ENCODE measurements at places on chromosomes 12 and 14. TPM values are rescaled to one million over a fixed set of nuclear protein-coding genes. Genes with fewer than 3 reads are reported as not detected.

DNA sequence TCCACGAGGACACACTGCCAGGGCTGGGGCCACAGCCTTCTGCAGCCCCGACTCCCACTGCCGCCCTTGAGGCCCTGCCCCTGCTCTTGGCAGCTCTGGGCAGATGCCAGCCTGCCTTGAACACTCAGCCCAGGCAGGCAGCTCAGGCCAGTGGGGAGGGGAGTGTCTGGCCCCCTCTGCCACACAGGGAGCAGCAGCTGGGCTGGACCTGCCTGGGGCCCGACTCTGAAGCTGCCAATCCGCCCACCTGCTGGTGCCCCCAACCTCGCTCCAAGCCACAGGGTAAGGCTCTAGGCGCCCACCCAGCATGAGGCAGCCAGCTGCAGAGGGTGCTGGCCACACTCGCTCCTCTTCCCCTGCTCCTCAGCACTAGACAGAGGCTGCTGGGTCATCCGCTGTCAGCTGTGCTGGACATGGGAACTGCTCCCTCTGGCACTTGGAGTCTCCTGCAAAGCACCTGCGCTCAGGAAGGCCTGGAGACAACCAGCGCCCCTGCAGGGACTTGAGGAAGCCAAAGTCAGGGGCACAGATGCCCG is 24.6 kb upstream of the NUDT14 start:
- DNase-seq, result no peak

DNA sequence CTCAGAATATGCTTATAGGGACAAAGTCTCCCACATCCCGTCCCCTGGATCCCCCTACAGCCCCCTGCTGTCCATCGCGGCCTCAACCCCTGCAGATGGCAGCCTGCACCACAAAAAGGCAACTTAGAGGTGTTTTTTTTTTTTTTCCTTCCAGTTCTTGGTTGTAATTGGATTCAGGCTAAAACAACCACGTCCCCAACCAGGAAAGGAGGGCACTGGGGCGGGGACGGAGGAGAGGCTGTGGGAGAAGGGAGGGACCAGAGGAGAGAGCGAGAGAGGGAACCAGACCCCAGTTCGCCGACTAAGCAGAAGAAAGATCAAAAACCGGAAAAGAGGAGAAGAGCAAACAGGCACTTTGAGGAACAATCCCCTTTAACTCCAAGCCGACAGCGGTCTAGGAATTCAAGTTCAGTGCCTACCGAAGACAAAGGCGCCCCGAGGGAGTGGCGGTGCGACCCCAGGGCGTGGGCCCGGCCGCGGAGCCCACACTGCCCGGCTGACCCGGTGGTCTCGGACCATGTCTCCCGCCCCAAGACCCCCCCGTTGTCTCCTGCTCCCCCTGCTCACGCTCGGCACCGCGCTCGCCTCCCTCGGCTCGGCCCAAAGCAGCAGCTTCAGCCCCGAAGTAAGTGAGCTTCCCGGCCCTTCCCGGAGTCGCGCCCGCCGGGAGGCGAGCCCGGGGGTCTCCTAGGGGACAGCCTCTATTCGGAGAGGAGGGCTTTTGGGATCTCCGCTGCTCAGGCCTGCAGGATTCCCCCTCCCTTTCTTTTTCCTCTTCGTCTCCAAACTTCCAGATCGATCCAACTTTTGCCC is at the start of gene MMP14:
Gene MMP14, plus strand, starts transcription at position 285 of the 813 bp plus-strand sequence. Its CDS starts 233 bp downstream, at position 518.
- peak; percentile 89 for DNase-seq

- DNase-seq, result no peak
These were observed 43.7 kb downstream of the DDX11 start for GRCh38 chr12:31117203-31118011.

DNA sequence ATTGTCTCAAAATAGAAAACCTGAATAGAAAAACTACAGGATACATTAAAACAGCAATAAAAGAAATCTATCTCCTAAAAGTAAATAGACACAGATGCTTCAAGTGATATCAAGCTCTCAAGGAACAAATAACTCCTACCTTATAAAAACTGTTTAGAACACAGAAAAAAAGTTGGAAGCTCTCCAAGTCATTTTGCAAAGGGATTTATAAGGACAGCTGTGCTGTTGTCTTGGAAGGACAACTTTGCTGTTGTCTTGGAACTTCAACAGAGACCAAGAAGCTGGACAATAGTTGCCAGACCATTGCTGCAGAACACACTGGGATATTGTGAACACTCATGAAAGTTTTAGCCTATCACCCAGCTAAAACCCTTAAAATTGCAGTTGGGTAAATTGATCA is 780.7 kb downstream of the FLRT2 start:
- no peak for DNase-seq

DNA sequence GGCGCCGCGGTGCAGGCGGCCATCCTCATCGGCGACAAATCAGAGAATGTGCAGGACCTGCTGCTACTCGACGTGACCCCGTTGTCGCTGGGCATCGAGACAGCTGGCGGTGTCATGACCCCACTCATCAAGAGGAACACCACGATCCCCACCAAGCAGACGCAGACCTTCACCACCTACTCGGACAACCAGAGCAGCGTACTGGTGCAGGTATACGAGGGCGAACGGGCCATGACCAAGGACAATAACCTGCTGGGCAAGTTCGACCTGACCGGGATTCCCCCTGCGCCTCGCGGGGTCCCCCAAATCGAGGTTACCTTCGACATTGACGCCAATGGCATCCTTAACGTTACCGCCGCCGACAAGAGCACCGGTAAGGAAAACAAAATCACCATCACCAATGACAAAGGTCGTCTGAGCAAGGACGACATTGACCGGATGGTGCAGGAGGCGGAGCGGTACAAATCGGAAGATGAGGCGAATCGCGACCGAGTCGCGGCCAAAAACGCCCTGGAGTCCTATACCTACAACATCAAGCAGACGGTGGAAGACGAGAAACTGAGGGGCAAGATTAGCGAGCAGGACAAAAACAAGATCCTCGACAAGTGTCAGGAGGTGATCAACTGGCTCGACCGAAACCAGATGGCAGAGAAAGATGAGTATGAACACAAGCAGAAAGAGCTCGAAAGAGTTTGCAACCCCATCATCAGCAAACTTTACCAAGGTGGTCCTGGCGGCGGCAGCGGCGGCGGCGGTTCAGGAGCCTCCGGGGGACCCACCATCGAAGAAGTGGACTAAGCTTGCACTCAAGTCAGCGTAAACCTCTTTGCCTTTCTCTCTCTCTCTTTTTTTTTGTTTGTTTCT is 1.7 kb downstream of the HSPA2 start:
- DNase-seq, result no peak

DNA sequence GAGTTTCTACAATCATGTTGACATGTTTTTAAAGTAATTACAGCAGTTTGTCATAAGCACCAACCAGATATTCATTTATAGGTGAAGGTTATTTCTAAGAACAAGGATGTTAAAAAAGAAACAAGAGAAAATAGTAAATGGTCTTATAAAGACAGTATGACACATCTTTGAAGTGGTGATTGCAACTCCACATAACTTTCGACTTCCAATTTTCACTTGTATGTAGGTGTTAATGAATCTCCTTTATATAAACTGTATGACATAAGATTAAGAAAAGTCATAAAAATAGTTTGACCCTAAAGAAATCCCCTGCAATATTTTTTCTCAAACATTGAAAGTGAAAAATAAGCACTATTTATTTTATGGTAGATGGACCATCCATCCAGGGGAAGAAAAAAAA is 144.8 kb upstream of the PTPRQ start:
- no peak for DNase-seq

GRCh38 chr12:89470741-89471509 is 53.7 kb downstream of the GALNT4 start:
- no peak for DNase-seq

DNA sequence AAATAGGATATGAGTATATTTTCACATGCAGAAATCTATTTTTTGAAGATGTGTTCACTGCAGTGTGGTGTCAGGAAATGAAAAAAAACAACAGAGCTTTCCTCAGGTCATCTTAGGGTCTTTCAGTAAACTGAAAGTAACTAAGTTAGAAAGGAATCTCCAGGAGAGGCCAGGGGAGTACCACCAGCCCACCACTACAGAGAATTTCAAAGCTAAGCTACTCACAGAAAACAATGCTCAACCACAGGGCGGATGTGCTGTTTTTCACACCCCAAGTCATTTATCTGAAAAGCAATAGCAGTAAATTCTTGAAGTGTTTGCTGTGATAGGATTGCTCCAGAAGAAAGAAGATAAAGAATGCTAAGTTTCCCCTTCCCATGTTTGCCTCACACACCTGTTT is 79.0 kb downstream of the IFNG start:
- no peak for DNase-seq

DNA sequence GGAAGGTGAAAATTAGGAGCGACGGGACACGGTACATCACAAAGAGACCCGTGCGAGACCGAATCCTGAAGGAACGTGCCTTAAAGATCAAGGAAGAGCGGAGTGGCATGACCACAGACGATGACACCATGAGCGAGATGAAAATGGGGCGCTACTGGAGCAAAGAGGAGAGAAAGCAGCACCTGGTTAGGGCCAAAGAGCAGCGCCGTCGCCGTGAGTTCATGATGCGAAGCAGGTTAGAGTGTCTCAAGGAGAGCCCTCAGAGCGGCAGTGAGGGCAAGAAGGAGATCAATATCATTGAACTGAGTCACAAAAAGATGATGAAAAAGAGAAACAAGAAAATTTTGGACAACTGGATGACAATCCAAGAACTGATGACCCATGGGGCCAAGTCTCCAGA is 385.3 kb downstream of the PDZRN4 start:
- no peak for DNase-seq

DNA sequence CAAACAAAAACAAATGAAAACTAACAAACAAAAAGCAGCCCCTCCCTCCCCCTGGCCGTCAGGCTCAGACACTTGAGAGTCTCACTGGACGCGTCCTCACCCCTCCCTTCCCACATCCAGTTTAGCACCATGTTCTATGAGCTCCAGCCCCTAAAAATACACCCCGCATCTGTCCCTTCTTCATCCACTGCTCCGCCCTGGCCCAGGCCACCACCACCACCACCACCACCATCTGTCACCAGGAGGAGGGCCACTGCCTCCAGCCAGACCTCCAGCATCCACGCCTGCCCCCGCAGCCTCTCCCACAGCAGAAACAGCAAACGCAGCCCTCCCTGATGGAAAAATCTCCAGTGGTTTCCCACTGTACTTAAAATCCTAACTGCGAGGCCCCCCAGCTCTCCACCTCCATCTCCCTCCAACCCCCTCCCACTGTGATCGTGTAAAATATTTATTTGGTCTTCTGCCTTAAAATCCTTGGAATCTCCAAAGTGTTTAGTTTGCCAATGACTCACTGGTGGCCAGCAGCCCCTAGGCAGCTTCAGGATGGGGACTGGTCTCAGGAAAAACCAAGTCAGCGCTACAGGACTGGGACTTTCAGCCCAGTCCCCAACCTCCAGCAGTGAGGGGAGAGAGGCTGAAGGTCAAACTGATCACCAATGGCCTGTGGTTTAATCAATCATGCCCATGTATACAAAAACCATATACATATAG is 95.1 kb downstream of the SCARB1 start:
- DNase-seq, result no peak

DNA sequence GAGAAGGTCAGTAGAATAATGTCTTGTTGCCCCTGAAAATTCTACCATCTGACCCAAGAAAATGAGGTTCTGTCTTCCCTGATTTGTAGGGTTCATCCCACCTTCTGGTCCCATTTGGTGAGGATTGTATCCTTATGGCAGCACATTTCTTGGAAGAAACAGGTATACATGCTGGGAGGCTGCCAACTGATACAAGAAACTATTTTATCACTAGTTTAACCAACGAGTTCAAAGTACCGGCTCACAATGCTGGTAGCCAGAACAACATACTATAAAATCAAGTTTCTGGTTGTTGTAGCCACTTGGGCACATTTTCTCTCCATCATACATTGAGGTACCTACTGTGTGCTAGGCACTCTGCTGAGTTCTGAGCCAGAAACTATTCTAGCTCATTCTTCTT is 7.1 kb upstream of the KCNH3 start:
- DNase-seq, result no peak

DNA sequence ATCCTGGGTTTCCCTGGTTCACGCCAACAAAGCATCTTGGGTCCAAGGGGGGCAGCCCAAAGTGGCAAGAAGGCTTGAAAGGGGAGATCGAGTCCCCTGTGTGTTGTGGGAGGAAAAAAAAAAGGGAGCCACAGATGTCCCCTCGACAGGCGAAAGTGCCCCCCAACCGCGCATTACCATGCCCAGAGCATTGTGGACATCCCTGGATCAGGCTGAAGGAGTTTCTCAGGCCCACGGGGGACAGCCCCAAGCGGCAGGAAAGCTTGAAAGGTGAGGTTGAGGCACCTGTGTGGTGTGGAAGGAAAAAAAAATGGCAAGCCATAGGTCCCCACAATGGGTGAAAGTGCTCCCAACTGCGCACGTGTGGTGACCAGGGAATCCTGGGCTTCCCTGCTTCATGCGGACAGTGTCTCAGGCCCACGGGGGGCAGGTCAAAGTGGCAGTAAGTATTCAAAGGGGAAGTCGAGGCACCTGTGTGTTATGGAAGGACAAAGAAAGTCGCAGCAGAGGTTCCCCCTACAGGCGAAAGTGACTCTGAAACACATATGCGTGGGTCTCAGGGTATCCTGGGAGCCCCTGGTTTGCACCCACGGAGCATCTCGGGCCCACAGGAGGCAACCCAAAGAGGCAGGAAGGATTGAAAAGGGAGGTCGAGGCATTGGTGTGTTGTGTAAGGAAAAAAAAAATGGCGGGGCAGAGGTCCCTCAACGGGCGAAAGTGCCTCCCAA is 580.1 kb downstream of the ALG10 start:
- no peak for DNase-seq

DNA sequence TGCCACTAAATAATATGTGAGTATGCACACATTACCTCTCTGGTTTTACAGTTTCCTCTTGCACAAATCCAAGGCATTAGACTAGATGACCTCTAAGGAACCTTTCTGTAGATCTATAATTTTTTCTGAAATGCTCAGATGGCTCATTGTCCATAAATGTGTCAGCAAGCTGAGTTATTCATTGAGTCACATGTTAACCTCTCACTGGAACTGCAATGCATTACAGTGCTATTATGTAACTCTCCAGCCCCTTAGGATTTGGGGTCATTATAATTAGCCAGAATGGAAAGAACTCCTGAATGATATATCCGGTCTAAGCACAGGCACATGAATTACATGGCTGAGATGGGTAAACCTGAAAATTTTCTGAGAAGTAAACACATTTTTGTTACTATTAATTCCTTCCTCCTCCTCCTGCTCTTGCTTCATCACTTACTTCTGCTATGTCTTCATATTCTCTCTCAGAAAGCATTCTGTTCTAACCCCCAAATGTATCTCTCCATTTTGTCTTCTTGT is 20.3 kb upstream of the DRAM1 start:
- DNase-seq, result no peak

- DNase-seq, result no peak
These were observed 390 bp downstream of the BRAP start for GRCh38 chr12:111685322-111685810.

DNA sequence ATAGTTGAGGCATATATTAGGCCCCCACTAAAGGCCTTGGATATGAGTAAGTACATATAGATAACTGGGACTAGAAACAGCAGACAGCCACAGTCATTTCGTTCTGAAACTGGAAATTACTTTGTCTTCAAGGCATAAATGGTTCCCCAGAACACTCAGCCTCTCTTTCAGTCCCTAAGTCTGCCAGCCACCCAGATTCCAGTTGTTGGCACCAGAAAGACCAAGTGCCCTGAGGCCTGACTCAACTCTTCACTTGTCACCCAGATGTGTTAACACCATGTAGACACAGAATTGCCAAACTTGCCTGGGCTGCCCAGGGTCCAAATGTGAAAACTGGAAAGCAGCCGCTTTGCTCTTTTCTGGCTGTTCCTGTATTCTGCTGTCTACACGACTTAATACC is 3.0 kb upstream of the LGALS3 start:
- no peak for DNase-seq

Gene ASB8
- 22.1 TPM for total RNA-seq

Gene PRIMA1
- 0.99 TPM for total RNA-seq

Gene WDR89
- 14.3 TPM for total RNA-seq

Gene IL23A
- total RNA-seq, result 0.20 TPM

Gene ACRBP
- 0.99 TPM for total RNA-seq

Gene FGFR1OP2
- 55.8 TPM for total RNA-seq
